ENCODE measurements at places on chromosomes 7 and 10. TPM values are rescaled to one million over a fixed set of nuclear protein-coding genes. Genes with fewer than 3 reads are reported as not detected.

The CHAT gene
- total RNA-seq = not detected

The TMEM236 gene
- total RNA-seq = not detected

The IGF2BP3 gene
- 37.7 TPM for total RNA-seq

The ASZ1 gene
- not detected for total RNA-seq

The SLC16A12 gene
- not detected for total RNA-seq

The RRP12 gene
- 39.4 TPM for total RNA-seq

The TAC1 gene
- total RNA-seq = not detected

The CYP26C1 gene
- 0.02 TPM for total RNA-seq

The SORCS3 gene
- total RNA-seq = not detected

The JCAD gene
- 0.04 TPM for total RNA-seq

The ZNF735 gene
- total RNA-seq = not detected

The CHRM2 gene
- not detected for total RNA-seq

The SUPV3L1 gene
- 45.7 TPM for total RNA-seq

The ELAPOR2 gene
- 10.3 TPM for total RNA-seq

The CFAP70 gene
- total RNA-seq = 0.13 TPM

The PLEKHS1 gene
- not detected for total RNA-seq

The NPY gene
- not detected for total RNA-seq

The ZNF365 gene
- not detected for total RNA-seq

The CDH23 gene
- not detected for total RNA-seq

The ODAD2 gene
- total RNA-seq = not detected

The MRPS33 gene
- 91.0 TPM for total RNA-seq

The GNGT1 gene
- total RNA-seq = not detected

The MPP7 gene
- 16.4 TPM for total RNA-seq

The INTS15 gene
- total RNA-seq = 16.3 TPM

The MRPL43 gene
- 68.8 TPM for total RNA-seq

The NPFFR1 gene
- not detected for total RNA-seq

The ANKRD22 gene
- total RNA-seq = not detected

The ACTL6B gene
- total RNA-seq = not detected

The NRP1 gene
- total RNA-seq = 3.7 TPM

The KCNH2 gene
- not detected for total RNA-seq

The SPDYE2B gene
- not detected for total RNA-seq

The ANXA8 gene
- total RNA-seq = not detected

The CDHR3 gene
- total RNA-seq = 8.2 TPM

The KLF14 gene
- not detected for total RNA-seq

The SH2B2 gene
- total RNA-seq = 0.46 TPM

The TDRD1 gene
- not detected for total RNA-seq

The CALCR gene
- not detected for total RNA-seq

The DPP6 gene
- total RNA-seq = not detected

The SHH gene
- 1.7 TPM for total RNA-seq

The CCSER2 gene
- total RNA-seq = 17.4 TPM

The NAMPT gene
- 67.7 TPM for total RNA-seq

The MUC3A gene
- total RNA-seq = not detected
